Left lung (tissue), 14 donors: ENCODE measurements at places on chromosomes 1 and 21. TPM values are rescaled to one million over a fixed set of nuclear protein-coding genes. Genes with fewer than 3 reads are reported as not detected.

GRCh38 chr1:55898181-55898580 lies 681.2 kb downstream of the PLPP3 start:
- no peak overlapping the region for H3K4me3 ChIP-seq
- no peaks in the 10 kb centered on the region for H3K4me1 ChIP-seq
- no peaks in the 10 kb centered on the region for H3K36me3 ChIP-seq
- no peak for DNase-seq

DNA sequence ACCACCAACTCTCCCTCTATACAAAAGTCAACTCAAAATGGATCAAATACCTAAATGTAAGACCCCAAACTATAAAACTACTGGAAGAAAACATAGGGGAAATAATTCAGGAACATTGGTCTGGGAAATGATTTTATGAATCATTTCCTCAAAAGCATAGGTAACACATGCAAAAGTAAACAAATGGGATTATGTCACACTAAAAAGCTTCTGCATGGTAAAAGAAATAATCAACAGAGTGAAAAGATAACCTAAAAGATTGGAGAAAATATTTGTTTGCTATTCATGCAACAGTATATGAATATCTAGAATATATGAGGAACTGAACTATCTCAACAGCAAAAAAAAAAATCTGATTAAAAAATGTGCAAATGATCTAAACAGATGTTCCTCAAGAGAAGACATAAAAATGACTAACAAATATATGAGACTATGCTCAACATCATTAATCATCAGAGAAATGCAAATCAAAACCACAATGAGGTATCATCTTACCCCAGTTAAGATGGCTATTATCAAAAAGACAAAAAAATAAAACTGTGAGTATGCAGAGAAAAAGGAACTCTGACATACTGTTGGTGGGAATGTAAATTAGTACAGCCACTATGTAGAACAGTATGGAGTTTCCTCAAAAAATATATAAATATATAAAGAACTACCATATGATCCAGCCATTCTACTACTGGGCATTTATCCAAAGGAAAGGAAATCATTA lies 47.8 kb downstream of the VCAM1 start:
- no peaks in the 10 kb centered on the region for H3K27me3 ChIP-seq
- no peak for DNase-seq
- no peak overlapping the region for H3K4me3 ChIP-seq

GRCh38 chr1:14494911-14495310 lies 103.6 kb upstream of the KAZN start:
- H3K4me3 ChIP-seq, result no peak overlapping the region
- H3K27ac ChIP-seq, result no peak overlapping the region
- no peaks in the 10 kb centered on the region for H3K36me3 ChIP-seq
- no peak for DNase-seq
- H3K4me1 ChIP-seq, result no peaks in the 10 kb centered on the region
- H3K27me3 ChIP-seq, result no peaks in the 10 kb centered on the region

C1orf141 gene
- polyA plus RNA-seq, result 0.24 TPM

DNA sequence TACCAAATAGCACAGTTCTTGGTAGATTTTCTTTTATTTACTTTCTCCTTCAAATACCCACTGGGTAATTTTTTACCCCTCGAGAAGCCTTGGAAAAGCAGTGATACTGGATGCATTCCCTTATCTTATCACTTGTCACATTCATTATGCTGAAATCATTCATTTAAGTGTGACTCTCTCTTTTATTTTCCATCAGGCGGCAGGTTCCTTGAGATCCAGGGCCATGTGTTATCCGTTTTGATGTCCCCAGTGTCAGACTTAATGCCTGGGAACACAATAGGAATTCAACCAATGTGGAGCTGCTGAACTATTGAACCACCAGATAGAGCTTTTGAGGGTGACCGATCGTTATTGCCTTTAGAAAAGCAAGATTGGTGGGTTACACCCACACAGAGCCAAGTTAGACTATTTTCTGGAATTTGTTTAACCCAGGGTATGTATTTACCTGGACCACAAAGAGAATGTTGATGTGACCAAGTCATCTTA lies 51.5 kb upstream of the ATP5PO start:
- H3K36me3 ChIP-seq, result no peaks in the 10 kb centered on the region
- peaks cover 4% of the 10 kb centered on the region for H3K4me1 ChIP-seq
- H3K27me3 ChIP-seq, result no peaks in the 10 kb centered on the region
- no peak overlapping the region for H3K4me3 ChIP-seq
- H3K27ac ChIP-seq, result no peak overlapping the region
- no peak for DNase-seq

OR6K3 gene
- not detected for polyA plus RNA-seq

GRCh38 chr21:35609263-35609662 lies 451.1 kb downstream of the SETD4 start:
- H3K4me3 ChIP-seq, result no peak overlapping the region
- no peaks in the 10 kb centered on the region for H3K36me3 ChIP-seq
- no peak overlapping the region for H3K27ac ChIP-seq
- no peak for DNase-seq
- H3K27me3 ChIP-seq, result no peaks in the 10 kb centered on the region

NME7 gene
- 62.2 TPM for polyA plus RNA-seq

DNA sequence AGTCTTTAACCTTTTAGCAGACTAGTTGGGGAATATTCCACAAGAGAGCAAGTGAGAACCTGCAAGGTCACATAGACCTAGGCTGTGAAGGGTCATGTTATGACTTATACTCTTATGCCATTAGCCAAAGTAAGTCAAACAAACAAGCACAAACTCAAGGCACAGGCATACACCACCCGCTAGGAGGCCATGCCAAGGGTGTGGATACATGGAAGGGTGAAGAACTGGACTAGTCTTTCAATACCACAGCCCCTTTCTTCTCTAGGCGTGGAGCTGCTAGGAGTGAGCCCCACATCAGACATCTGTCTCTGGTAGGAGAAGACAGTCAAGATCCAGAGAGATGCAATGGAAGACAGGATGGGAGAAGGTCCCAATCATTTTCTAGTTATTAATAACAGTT lies 68.6 kb downstream of the BACH1 start:
- H3K4me3 ChIP-seq, result no peak overlapping the region
- peaks cover 46% of the 10 kb centered on the region for H3K36me3 ChIP-seq
- H3K27me3 ChIP-seq, result no peaks in the 10 kb centered on the region
- no peak for DNase-seq
- no peaks in the 10 kb centered on the region for H3K4me1 ChIP-seq

GRCh38 chr1:109361069-109361468 lies 36.6 kb downstream of the SORT1 start:
- DNase-seq, result no peak
- H3K4me3 ChIP-seq, result no peak overlapping the region
- H3K27ac ChIP-seq, result no peak overlapping the region
- H3K4me1 ChIP-seq, result peaks cover 9% of the 10 kb centered on the region

S100A2 gene
- 1.1 TPM for polyA plus RNA-seq

DNA sequence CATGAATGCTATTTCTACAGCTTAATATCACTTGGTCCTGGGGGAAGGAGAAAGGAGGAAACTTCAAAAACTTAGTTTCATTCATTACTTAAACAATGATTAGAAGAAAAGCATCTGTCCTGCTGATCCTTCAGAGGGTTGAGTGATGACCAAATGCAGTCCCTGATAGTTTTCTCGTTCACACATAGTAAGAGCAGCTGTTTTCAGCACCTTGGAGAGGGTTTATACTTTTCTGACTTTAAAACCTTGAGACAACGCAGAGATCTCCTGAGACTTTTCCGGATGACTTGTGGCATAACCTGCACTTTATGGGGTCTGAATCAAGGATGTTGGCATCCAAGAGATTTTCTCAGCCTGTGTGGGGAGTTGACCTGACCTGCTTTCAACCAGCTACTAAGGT lies 94.0 kb upstream of the KCND3 start:
- no peak overlapping the region for H3K4me3 ChIP-seq
- no peaks in the 10 kb centered on the region for H3K27me3 ChIP-seq
- H3K36me3 ChIP-seq, result no peaks in the 10 kb centered on the region
- DNase-seq, result peak; percentile 5
